ENCODE measurements at places on chromosomes 6 and 20.

- no peak for DNase-seq
Measured at GRCh38 chr6:149964308-149965193, 808 bp downstream of the ULBP1 start.

GRCh38 chr6:127402890-127403617 is 56.1 kb downstream of the KIAA0408 start:
- DNase-seq: no peak

GRCh38 chr6:1609041-1609647 is 571 bp upstream of the FOXC1 start:
- no peak for DNase-seq

DNA sequence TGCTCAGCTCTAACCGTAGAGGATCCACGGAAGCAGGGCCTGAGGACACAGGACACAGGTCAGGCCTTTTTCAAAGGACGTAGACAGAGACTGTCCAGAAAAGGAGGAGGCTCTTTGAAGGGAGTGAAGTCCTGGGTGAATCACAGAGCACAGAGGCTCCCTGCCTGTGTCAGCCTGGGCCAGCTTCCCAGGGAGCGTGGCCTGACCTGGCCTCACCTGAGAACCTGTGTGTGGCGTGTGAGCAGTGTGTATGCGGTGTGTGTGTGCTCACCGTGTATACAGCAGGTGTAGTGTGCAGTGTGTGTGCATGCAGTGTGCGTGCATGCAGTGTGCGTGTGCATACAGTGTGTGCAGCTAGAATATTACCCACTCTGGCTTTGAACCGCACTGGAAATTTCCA is 56.0 kb upstream of the FNDC1 start:
- DNase-seq: no peak

- no peak for DNase-seq
Measured at GRCh38 chr6:11196511-11197174, 35.8 kb downstream of the NEDD9 start.

Data from stimulated activated CD8-positive, alpha-beta memory T cell treated with anti-CD3 and anti-CD28 coated beads, Interleukin-15, amount 100 ng/mL, for 48 hours (primary cell).